ENCODE measurements at places on chromosomes 5 and 9. TPM values are rescaled to one million over a fixed set of nuclear protein-coding genes. Genes with fewer than 3 reads are reported as not detected.
A peak's percentile ranks its signal among the peaks of the same experiment; 100 is the strongest.

TRUB2 gene
- total RNA-seq, result 8.9 TPM

ADAMTSL2 gene
- total RNA-seq, result 0.81 TPM

MARVELD2 gene
- 0.49 TPM for total RNA-seq

REEP5 gene
- 69.2 TPM for total RNA-seq

CPEB4 gene
- 66.2 TPM for total RNA-seq

DNAJA1 gene
- 102 TPM for total RNA-seq

SLC6A19 gene
- total RNA-seq, result not detected

- no peaks in the 10 kb centered on the region for H3K36me3 ChIP-seq
- H3K27ac ChIP-seq, result no peak overlapping the region
- no peak for DNase-seq
- H3K4me3 ChIP-seq, result no peak overlapping the region
These were observed 34.0 kb downstream of the KIAA1958 start for GRCh38 chr9:112520656-112521055.

DNA sequence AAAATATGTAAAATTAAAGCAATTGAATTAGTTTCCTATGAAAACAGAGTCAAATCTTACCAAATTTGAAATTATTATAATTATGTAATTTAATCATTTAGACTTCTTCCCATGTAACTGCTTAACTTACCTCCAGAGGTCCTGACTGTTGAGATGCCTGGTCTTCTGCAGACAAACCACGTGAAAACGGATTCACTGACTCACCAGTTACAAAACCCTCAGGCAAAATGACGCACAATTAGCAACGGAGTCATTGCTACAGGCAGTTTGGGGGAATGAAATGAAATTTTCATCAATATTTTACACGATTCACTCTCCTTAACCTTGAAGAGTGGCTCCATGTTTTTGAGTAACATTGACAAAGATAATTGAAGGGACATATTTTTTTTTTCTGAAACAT is 460.8 kb downstream of the MTRR start:
- no peak overlapping the region for H3K4me3 ChIP-seq
- H3K27me3 ChIP-seq, result no peaks in the 10 kb centered on the region
- H3K27ac ChIP-seq, result no peak overlapping the region
- no peaks in the 10 kb centered on the region for H3K4me1 ChIP-seq
- DNase-seq, result no peak

- H3K4me1 ChIP-seq, result no peaks in the 10 kb centered on the region
- no peaks in the 10 kb centered on the region for H3K36me3 ChIP-seq
- no peaks in the 10 kb centered on the region for H3K27me3 ChIP-seq
- H3K4me3 ChIP-seq, result no peak overlapping the region
These were observed 113.3 kb downstream of the FGF10 start for GRCh38 chr5:44275908-44276307.

DNA sequence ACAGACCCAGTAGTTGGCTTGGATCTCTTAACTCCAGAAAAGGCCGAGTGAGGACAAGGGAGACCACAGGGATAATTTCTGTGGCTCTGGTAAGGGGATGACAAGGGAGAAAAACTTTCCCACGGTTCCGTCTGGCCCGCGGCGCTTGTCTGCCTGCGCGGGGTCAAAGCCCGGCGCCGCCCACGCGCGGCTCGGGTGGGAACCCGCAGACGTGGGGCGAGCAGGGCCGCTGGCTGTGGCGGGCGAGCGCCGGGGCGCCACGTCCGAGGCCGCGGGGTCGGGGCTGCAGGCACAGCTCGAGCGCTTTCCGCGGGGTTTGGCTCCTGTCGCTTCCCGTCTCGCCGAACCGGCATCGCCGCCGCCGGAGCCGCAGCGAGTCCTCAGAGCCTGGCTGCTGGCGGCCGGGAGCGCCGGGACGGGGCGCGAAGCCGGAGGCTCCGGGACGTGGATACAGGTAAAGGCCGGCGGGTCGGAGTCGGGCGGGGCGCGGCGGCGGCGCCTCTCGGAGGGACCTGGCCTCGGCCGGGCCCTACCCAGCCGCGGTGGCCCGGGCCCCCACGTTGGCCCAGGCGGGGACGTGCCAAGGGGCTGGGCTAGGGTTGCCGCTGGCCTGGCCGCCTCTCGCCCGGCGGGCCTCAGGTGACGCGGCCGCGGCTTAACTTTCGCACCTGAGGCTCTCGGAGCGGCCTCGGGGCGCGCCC is at the start of gene RNF180:
RNF180 (plus strand) TSS at position 344 of the 701 bp plus-strand sequence. CDS start 34,965 bp downstream, outside the sequence.
- peak; percentile 69 for DNase-seq
- H3K27me3 ChIP-seq, result no peaks in the 10 kb centered on the region
- H3K27ac ChIP-seq, result peak within 1 kb of the TSS; percentile 81
- H3K4me1 ChIP-seq, result no peaks in the 10 kb centered on the region
- no peaks in the 10 kb centered on the region for H3K36me3 ChIP-seq
- H3K4me3 ChIP-seq, result peak within 1 kb of the TSS; percentile 58

DNA sequence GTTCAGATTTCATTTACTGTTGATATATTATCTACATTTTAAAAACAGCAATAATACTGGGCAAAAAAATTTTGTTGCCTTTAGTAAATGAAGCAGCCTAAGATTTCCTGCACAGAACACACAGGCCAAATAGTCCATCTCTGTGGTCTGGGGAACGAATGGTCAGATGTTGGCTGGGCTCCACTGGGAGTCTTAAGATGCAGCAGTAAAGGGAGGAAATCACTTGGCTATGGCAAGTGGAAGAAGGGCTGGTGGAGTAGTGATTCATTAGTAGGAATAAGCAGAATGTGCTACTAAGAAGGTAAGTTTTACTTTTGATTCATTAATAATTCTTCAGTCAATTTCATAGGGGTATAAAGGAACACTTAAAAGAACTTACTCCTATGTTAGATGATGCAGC is 91.1 kb upstream of the ARRDC3 start:
- no peaks in the 10 kb centered on the region for H3K27me3 ChIP-seq
- no peaks in the 10 kb centered on the region for H3K4me1 ChIP-seq
- no peak overlapping the region for H3K27ac ChIP-seq
- DNase-seq, result no peak

- no peak overlapping the region for H3K4me3 ChIP-seq
- H3K27ac ChIP-seq, result peak overlapping the region; percentile 96
- H3K4me1 ChIP-seq, result peaks cover 63% of the 10 kb centered on the region
- H3K36me3 ChIP-seq, result no peaks in the 10 kb centered on the region
- DNase-seq, result no peak
These were observed 21.4 kb downstream of the EEIG1 start for GRCh38 chr9:127959398-127959797.

DNA sequence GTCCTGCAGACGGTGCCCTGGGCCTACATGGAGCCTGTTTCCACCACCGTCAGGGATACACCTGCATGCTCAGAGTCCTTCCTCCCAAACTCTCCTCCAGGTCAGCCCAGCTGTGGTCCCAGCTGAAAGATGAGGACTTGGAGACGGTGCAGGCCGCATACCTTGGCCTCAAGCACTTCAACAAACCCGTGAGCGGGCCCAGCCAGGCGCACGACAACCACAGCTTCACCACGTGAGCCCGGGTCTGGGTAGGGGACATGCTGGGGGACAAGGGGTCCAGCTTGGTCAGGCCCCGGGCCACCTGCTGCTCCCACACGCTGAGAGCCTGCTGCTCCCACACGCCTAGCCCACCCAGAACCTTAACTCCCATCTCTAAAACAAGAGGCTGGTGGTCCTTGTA is 16.6 kb upstream of the CARD19 start:
- no peak overlapping the region for H3K4me3 ChIP-seq
- peak; percentile 44 for DNase-seq
- no peaks in the 10 kb centered on the region for H3K4me1 ChIP-seq
- H3K36me3 ChIP-seq, result no peaks in the 10 kb centered on the region

DNA sequence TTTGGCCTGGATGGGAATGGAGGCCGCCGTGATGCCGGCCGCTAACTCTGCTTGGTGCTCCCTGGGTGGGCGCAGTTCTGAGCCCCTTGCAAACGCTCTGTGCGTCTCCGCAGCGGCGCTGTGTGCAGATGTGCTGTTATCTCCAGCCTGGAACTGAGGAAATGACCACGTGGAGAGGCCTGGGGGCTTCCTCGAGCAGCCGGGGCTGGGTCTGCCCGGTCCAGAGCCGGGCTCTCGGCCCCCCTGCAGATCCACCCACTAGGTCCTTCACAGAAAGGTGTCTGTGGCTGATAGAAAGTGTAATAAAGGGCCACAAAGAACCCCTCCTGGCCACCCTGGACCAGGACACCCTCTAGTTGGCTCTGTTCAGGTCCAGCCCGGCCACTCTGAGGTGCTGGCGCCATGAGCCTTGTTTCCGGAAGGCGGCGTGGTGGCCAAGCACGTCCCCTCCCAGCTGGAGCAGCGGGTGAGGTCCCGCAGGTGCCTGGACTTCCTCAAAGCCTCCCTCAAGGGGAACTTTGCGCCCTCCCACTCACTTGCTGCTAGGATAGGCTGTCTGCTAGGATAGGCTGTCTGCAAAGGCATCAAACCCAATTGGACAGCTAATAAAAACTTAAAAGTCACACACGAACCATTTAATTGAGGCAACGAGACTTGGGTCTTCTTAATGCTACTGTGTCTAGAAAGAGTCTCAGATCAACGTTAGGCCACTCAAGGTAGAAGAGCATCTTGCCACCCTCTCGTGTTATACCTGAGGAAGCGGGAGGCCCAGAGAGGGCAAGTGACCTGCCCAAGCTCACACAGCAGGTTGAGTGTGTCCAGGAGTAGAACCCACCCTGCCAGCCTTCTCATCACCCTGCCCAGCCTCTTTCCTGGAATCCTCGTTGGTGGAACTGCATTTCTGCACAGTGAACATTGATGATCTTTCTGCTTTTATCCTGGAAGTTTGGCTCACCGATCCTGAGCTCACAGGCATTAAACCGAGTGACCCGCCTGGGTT is 109.3 kb upstream of the FCN2 start:
- H3K4me3 ChIP-seq, result no peak overlapping the region
- H3K27me3 ChIP-seq, result no peaks in the 10 kb centered on the region
- no peak for DNase-seq
- H3K27ac ChIP-seq, result no peak overlapping the region

- H3K27ac ChIP-seq, result peak overlapping the region; percentile 36
- H3K27me3 ChIP-seq, result no peaks in the 10 kb centered on the region
- H3K36me3 ChIP-seq, result no peaks in the 10 kb centered on the region
- H3K4me1 ChIP-seq, result peaks cover 54% of the 10 kb centered on the region
These were observed 60.9 kb upstream of the IL17B start for GRCh38 chr5:149439899-149440542.

GRCh38 chr9:68949271-68950000 is 64.5 kb downstream of the PRKACG start:
- no peaks in the 10 kb centered on the region for H3K36me3 ChIP-seq
- no peak overlapping the region for H3K4me3 ChIP-seq
- no peak for DNase-seq

GRCh38 chr5:87267574-87268125 is at the start of gene RASA1:
Gene RASA1, plus strand, starts transcription at chr5:87267883. Its CDS starts 569 bp downstream, at chr5:87268452.
- H3K36me3 ChIP-seq, result no peaks in the 10 kb centered on the region
- peaks cover 28% of the 10 kb centered on the region for H3K4me1 ChIP-seq
- H3K27me3 ChIP-seq, result no peaks in the 10 kb centered on the region
- peak within 1 kb of the TSS; percentile 87 for H3K27ac ChIP-seq
- H3K4me3 ChIP-seq, result peak within 1 kb of the TSS; percentile 78
- DNase-seq, result peak; percentile 96

DNA sequence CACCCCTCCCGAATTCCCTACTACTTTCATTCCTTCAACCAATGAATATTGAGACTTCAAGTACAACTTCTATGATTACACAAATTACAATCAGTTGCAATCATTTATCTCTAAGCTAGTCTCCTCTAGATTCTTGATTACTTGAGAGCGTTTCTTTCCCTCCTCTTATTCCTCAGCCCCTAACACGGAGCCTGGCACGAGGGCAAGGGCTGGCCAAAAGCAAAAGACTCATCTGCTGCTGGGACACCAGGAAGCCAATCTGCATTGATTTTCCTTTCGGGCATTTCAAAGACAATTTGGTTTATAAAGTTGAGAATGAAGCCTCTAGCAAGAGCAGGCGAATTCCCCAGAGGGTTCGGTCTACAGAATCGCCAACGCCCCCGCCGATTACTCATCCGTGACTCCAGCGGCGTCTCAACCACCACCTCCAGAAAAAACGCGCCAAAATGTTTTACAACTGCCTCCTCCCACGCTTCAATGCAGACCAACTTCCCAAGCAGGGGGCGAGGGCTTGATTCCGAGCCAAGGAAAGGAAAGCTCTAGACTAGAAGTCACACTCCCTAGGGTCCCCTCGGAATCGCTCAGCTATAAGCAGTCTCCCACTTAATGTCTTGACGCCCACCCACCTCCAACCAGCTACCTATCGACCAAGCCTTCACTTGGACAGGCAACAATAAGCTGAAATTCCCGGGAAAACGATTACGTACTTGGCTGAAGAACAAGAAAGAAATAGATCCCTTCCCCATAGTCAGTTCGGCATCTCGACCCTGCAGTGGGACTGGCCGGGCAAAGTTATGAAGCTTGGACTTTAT is 1.5 kb downstream of the PCSK1 start:
- no peak for DNase-seq
- no peaks in the 10 kb centered on the region for H3K36me3 ChIP-seq
